ENCODE measurements at places on chromosomes 6 and 20. TPM values are rescaled to one million over a fixed set of nuclear protein-coding genes. Genes with fewer than 3 reads are reported as not detected.

The RHAG gene
- total RNA-seq: not detected

The MAFB gene
- not detected for total RNA-seq

The SLC32A1 gene
- not detected for total RNA-seq

The FLRT3 gene
- 6.6 TPM for total RNA-seq

The CST4 gene
- not detected for total RNA-seq

The CRISP3 gene
- total RNA-seq: not detected

The RGS17 gene
- total RNA-seq: 1.7 TPM

The LIN28B gene
- total RNA-seq: not detected

The PGC gene
- not detected for total RNA-seq

DNA sequence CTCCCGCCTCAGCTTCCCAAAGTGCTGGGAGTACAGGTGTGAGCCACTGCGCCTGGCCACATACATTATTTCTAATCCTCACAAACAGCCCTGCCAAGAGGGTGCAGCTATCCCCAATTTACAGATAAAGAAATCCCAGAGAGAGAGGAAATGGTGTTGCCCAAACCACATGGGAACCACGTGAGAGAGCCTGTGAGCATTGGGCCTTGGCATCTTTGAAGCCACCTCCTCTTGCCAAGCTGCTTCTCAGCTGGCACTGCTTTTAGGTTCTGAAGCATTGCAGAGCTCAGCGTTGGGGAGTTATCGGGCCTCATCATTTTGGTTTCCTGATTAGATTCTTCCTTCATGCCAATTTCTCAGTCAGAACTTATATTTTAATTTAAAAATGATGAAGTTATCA lies 80.3 kb downstream of the CTNNBL1 start:
- H3K27ac ChIP-seq: no peak overlapping the region

GRCh38 chr20:55266361-55266760 lies 739.0 kb downstream of the CBLN4 start:
- DNase-seq: no peak
- H3K27me3 ChIP-seq: no peaks in the 10 kb centered on the region

GRCh38 chr6:29694637-29695036 lies 13.7 kb upstream of the ZFP57 start:
- H3K36me3 ChIP-seq: no peaks in the 10 kb centered on the region
- H3K27me3 ChIP-seq: no peaks in the 10 kb centered on the region
- no peaks in the 10 kb centered on the region for H3K4me1 ChIP-seq
- H3K4me3 ChIP-seq: no peak overlapping the region

- H3K4me3 ChIP-seq: no peak overlapping the region
- H3K36me3 ChIP-seq: no peaks in the 10 kb centered on the region
- DNase-seq: no peak
- no peak overlapping the region for H3K27ac ChIP-seq
- peaks cover 20% of the 10 kb centered on the region for H3K4me1 ChIP-seq
Measured at GRCh38 chr6:43843097-43843645, 73.2 kb downstream of the VEGFA start.

GRCh38 chr20:38685853-38686473 lies 38.3 kb upstream of the SLC32A1 start:
- no peaks in the 10 kb centered on the region for H3K4me1 ChIP-seq
- peak; percentile 44 for DNase-seq
- no peak overlapping the region for H3K4me3 ChIP-seq
- H3K36me3 ChIP-seq: no peaks in the 10 kb centered on the region

GRCh38 chr6:88548891-88549505 lies 382.9 kb upstream of the CNR1 start:
- no peaks in the 10 kb centered on the region for H3K27me3 ChIP-seq
- no peak overlapping the region for H3K27ac ChIP-seq
- H3K4me3 ChIP-seq: no peak overlapping the region
- H3K36me3 ChIP-seq: no peaks in the 10 kb centered on the region
- H3K4me1 ChIP-seq: no peaks in the 10 kb centered on the region

DNA sequence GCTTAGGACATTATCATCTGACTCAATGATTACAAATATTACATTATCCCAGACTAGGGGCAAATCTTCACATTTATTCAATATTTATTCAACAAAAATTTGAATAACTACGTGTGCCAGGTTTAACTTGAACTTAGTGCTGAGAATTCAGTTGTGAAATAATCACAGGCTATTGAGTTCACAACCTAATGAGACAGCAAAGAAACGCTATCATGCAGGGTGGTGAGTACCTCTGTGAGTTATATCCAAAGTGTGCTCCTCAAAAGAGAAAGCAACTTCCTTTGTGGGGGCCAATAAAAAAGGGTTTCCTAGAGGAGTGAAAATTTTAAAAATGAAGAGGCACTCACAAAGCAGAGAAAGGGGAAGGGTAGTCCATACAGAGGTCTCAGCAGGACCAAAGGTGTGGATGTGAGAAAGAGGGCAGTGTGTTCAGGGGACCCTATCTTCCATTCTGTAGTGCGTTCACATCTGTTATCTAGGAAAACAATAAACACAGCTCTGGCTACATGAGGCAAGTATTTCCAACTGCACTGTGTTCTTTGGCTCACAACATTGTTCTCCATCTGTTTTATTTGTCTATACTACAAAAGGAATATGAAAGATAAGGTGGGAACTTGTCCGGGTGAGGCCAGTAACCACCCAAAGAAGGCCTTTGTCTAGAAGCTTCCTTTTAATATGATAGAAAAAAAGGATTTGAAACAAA lies 155.4 kb upstream of the MARCKS start:
- no peak overlapping the region for H3K27ac ChIP-seq
- no peaks in the 10 kb centered on the region for H3K36me3 ChIP-seq
- H3K4me1 ChIP-seq: peaks cover 4% of the 10 kb centered on the region
- H3K4me3 ChIP-seq: no peak overlapping the region

- H3K36me3 ChIP-seq: peaks cover 42% of the 10 kb centered on the region
- H3K4me1 ChIP-seq: peaks cover 4% of the 10 kb centered on the region
- no peak overlapping the region for H3K27ac ChIP-seq
- DNase-seq: peak; percentile 38
Measured at GRCh38 chr20:58670102-58670501, 19.0 kb downstream of the STX16 start.

DNA sequence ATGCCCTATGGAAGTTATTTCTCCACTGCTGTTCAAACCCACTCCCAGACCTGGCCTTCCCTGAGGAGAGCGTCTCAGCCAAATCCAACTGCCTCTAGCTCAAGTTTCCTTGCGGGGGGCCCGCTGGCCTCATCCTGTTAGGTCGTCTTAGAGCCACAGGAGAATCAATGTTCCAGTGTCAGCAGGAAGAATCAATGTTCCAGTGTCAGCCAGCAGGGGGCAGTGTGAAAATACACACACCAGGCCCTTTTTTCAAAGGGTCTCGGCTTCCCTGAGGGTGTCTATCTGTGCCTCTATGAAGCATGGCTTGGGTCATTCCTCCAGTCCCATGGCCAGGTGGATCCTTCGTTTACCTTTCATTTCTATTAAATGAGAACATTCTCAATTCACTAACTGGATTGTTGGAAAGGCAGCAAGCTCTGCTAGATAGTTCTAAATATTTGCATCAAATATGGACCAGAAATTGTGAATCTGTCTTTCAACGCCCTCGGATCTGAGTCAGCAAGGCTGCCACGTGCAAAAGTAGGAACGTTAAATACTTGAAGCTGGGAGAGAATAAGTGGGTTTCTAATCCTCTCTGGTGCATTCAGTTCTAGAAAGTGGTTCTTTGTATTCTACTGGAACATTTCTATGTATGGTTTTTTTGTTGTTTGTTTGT lies 19.2 kb downstream of the PRND start:
- H3K36me3 ChIP-seq: no peaks in the 10 kb centered on the region
- no peak overlapping the region for H3K4me3 ChIP-seq
- H3K4me1 ChIP-seq: no peaks in the 10 kb centered on the region
- H3K27me3 ChIP-seq: peaks cover 25% of the 10 kb centered on the region
- H3K27ac ChIP-seq: no peak overlapping the region
- peak; percentile 38 for DNase-seq

- peaks cover 9% of the 10 kb centered on the region for H3K4me1 ChIP-seq
- no peak for DNase-seq
- no peak overlapping the region for H3K4me3 ChIP-seq
Measured at GRCh38 chr20:62128502-62128901, 6.2 kb downstream of the LSM14B start.

GRCh38 chr6:159902620-159903019 lies 11.8 kb downstream of the MAS1 start:
- no peak for DNase-seq
- peaks cover 8% of the 10 kb centered on the region for H3K4me1 ChIP-seq
- H3K27me3 ChIP-seq: peaks cover 4% of the 10 kb centered on the region
- H3K36me3 ChIP-seq: no peaks in the 10 kb centered on the region
- no peak overlapping the region for H3K4me3 ChIP-seq
- no peak overlapping the region for H3K27ac ChIP-seq

DNA sequence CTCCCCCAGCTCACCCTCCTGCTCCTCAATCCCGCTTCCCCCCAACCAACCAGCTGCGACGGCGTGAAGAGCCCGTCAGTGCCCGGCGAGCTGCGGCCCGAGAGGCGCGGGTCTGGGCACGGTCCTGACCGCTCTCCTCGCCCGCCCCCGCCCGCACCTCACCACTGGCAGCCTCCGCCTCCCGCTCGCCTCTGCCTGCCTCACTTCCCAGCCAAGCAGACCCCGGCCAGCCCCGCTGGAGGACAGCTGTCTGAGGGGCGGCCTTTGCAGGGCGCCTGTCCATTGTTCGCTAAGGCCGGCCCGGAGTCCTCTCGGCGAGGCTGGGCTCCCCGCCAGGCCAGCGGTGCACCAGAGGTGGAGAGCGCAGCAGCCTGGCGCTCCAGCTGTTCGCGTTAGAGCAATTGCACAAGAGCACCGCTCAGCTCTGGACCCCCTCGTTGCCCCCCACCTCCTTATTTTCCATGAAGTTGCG lies 1.3 kb downstream of the SOBP start:
- no peaks in the 10 kb centered on the region for H3K36me3 ChIP-seq
- H3K4me3 ChIP-seq: peak overlapping the region; percentile 93
- peaks cover 11% of the 10 kb centered on the region for H3K27me3 ChIP-seq
- H3K27ac ChIP-seq: peak overlapping the region; percentile 39

DNA sequence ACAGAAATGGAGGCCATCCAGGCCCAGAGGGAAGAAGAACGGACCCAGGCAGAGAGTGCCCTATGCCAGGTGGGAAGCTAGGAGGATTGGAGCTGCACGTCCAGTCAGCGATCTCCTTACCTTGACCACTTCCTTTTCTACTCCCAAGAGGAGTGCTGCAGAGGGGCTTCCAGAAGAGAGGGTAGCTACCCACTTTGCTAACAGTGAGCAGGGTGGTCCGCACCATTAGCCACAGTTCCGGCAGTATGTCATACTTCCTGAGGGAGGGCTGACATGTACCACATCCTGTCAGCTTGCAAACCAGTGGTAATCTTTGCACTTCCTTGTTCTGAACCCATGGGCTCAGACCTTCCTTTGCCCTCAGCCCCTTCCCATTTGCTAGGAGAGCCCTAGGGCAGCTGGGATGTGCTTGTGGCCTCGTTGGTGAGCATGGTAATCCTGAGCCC lies 35.4 kb downstream of the CEP250 start:
- H3K27ac ChIP-seq: no peak overlapping the region
- H3K4me1 ChIP-seq: no peaks in the 10 kb centered on the region
- no peaks in the 10 kb centered on the region for H3K27me3 ChIP-seq
- no peak overlapping the region for H3K4me3 ChIP-seq
- no peak for DNase-seq
- peaks cover 52% of the 10 kb centered on the region for H3K36me3 ChIP-seq

DNA sequence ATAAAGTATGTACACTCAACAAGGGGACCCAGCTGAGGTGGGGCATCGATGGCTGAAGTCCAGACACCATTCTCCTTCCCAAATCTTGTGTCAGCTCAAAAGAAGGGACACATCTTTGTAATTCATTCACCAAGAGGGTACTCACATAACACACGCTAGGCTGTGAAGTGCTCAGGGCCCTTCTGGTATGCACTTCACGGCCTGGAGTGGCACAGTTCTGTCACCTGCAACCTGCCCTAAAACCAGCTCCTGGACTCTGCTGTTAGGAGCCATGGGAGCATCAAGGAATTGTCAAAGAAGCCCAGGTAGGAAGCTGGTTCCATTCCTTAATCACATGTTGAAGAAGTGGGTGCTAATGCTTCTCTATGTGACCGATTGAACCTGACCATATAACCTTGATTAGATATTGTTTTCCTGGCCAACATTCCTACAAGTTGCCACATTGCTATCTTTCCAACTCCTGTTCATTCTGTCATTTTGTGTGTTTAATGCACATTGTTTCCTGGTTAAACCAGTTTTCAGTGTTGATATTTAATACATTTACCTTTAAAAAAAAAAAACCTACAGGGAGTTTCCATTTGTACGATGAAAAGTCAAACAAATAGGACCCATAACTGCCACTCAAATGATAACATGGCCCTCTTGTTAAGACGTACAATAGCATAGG lies 127.3 kb downstream of the TNFRSF21 start:
- no peak for DNase-seq
- no peak overlapping the region for H3K27ac ChIP-seq
- H3K36me3 ChIP-seq: no peaks in the 10 kb centered on the region

- no peaks in the 10 kb centered on the region for H3K36me3 ChIP-seq
- no peaks in the 10 kb centered on the region for H3K27me3 ChIP-seq
- no peak overlapping the region for H3K27ac ChIP-seq
- no peak overlapping the region for H3K4me3 ChIP-seq
Measured at GRCh38 chr6:146113084-146113623, 84.3 kb downstream of the GRM1 start.

DNA sequence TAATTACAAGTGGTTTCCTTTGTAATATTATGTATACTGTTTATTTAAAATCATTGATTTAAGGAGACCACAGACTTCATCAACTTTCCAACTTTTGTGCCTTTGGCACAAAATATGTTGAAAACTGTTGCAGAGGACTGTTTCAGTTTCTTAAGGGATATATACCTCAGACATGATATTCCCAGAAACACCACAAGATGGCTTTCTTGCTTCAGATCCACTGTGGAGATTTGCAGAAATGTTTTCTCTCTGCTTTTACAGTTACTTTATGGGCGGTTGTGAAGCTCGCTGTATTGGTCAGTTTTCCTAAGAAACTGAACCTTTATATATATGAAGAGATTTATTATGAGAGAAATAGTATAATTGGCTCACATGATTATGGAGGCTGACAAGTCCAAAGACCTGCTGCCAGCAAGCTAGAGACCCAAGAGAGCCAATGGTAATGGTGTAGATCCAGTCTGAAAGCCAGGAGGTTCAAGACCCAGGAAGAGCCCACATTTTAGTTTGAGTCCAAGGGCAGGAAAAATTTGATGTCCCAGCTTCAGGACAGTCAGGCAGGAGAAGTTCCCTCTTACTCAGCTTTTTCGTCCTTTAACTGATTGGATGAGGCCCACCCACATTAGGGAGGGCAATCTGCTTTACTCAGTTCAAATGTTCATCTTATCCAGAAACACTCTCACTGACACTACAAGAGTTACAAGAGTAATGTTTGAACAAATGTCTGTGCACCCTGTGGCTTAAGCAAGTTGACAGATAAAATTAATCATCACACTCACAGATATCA lies 12.8 kb downstream of the ME1 start:
- no peak overlapping the region for H3K4me3 ChIP-seq
- no peak overlapping the region for H3K27ac ChIP-seq
- no peaks in the 10 kb centered on the region for H3K27me3 ChIP-seq
- no peaks in the 10 kb centered on the region for H3K36me3 ChIP-seq
- peak; percentile 79 for DNase-seq
- 0 out of 2 replicates have a peak, but pooled peaks cover 2% of the 10 kb centered on the region for H3K4me1 ChIP-seq
